ENCODE measurements at places on chromosomes 16 and 17.

GRCh38 chr17:48997103-48997826 is at the start of gene IGF2BP1:
IGF2BP1 (plus strand) TSS chr17:48997385; CDS start chr17:48997746, 361 bp downstream.
- peak; percentile 20 for DNase-seq

GRCh38 chr17:79525793-79526677 is 84.8 kb downstream of the RBFOX3 start:
- DNase-seq: no peak

GRCh38 chr16:49179714-49180330 is 101.8 kb downstream of the CBLN1 start:
- no peak for DNase-seq

DNA sequence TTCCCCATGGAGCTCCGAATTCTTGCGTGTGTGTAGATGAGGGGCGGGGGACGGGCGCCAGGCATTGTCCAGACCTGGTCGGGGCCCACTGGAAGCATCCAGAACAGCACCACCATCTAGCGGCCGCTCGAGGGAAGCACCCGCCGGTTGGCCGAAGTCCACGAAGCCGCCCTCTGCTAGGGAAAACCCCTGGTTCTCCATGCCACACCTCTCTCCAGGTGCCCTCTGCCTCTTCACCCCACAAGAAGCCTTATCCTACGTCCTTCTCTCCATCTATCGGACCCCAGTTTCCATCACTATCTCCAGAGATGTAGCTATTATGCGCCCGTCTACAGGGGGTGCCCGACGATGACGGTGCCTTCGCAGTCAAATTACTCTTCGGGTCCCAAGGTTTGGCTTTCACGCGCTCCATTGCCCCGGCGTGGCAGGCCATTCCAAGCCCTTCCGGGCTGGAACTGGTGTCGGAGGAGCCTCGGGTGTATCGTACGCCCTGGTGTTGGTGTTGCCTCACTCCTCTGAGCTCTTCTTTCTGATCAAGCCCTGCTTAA is 617 bp upstream of the SENP3 start:
- peak; percentile 87 for DNase-seq

GRCh38 chr17:6525141-6525540 is 31.2 kb downstream of the PITPNM3 start:
- DNase-seq: no peak

GRCh38 chr17:75521951-75522727 is 3.4 kb upstream of the LLGL2 start:
- no peak for DNase-seq

GRCh38 chr16:78768718-78769117 is 669.3 kb downstream of the WWOX start:
- no peak for DNase-seq

GRCh38 chr17:17414341-17414805 is 62.4 kb upstream of the MED9 start:
- DNase-seq: no peak

- no peak for DNase-seq
Measured at GRCh38 chr17:67156269-67157199, 88.5 kb downstream of the HELZ start.

- peak; percentile 92 for DNase-seq
Measured at GRCh38 chr17:35448214-35448898, at the start of gene SLFN13. SLFN13 (minus strand) TSS chr17:35448766; CDS start chr17:35445680, 3,086 bp downstream.

DNA sequence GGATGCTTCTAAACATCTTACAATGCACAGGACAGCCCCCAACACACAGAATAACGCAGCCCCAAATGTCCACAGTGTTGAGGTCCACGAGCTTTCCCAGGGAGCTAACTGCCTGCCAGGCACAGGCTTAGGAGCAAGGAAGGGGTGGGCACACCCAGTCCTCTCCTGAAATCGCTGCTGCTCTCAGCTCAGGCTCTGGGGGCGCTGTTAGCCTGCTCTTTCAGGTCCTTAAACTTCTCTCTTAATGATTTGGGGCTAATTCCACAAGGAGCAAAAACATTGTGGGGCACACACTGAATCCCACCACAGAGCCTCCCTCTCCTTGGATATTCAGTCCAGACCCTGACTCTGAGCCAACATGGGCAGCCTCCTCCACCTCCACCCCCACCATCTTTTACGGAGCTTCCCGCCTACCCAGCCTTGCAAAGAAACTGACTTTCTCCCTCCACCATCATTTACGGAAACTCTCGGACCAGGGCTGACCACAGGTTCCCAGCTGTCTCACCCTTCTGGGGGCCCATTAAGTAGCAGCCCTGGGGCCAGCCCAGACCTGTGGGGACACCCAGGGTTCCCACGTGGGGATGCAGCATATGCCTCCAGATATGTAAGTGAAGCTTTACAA is 1.1 kb downstream of the CD300H start:
- DNase-seq: peak; percentile 64

- DNase-seq: no peak
Measured at GRCh38 chr17:69357701-69358100, 30.8 kb upstream of the ABCA5 start.

GRCh38 chr16:71769222-71769621 is 39.4 kb downstream of the AP1G1 start:
- no peak for DNase-seq
